ENCODE measurements at places on chromosomes 5 and 9.

DNA sequence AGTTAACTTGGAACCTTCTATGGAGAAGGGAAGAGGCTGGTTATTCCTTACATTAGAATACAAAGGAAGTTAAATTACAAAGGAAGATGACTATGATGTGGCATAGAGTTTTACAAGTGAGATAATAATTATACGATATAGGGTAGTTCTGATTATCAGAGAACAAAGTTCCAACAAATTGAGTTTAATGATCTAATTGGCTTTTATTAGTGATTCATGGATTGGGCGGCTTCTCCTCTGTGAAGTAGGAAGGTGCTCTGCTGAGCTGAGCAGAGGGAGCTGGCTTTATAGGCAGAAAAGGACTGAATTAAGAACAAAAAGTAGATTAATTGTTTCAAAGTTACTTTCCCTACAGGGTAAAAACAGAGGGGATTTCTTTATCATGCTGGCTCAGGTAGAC is 49.7 kb downstream of the PARP8 start:
- DNase-seq: no peak

- no peak for DNase-seq
Observed at GRCh38 chr5:96322217-96322616, 110.8 kb downstream of the PCSK1 start.

- DNase-seq: no peak
Observed at GRCh38 chr5:39257554-39257953, 38.2 kb upstream of the FYB1 start.

- peak; percentile 69 for DNase-seq
Observed at GRCh38 chr5:125348936-125349831, 602.7 kb upstream of the ZNF608 start.

DNA sequence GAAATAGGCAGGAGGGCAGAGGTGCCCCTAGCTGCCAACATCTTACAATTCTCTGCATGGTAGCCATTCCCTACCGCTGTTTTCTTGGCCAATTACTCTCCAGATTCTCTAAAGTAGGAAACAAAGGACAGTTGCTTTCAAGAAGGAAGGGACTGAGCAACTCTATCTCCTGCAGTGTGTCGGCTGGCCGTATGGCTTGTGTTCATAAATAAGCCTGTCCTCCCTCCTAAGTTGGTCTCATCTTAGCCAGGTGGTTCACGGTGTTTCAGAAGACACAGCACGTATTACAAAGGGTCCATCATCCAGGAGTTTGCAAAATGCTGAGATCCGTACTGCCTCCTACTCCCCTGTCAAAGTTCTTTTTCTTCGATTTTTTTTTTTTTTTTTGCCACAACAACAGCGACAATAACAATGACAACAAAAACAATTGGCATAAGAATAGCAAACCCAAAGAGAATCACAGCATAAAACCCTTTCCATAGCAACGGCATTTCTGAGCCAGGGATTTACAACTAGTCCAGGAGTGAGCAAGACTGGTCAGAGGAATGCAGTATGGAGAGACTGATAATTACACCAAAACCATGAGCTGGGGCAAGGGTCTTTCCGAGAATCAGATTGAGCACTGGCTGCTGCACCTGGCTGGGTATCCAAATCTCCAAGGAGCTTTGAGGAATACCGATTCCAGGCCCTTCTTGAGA is 212.8 kb downstream of the SLIT3 start:
- DNase-seq: no peak

DNA sequence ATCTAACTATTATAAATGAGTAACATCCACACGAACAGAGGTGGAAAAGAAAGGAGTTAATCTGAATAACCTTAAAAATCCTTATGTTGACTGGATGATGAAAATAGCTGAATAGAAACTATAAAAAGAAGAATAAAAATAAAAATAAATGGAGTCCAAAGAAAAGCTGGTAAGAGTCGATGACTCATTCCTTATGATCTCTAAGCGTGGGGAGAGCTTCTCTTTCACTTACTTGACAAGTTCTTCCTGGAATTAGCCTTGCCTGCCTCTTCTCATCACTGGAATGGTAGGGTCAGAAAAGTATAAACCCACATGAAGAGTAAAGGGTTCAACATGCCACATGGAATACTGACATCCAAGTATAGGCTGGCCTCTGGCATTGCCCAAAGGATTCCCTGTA is 477.0 kb upstream of the RGMB start:
- peak; percentile 70 for DNase-seq

- DNase-seq: no peak
Observed at GRCh38 chr5:125236007-125236406, 489.6 kb upstream of the ZNF608 start.
